ENCODE measurements at places on chromosomes 2 and 18.

DNA sequence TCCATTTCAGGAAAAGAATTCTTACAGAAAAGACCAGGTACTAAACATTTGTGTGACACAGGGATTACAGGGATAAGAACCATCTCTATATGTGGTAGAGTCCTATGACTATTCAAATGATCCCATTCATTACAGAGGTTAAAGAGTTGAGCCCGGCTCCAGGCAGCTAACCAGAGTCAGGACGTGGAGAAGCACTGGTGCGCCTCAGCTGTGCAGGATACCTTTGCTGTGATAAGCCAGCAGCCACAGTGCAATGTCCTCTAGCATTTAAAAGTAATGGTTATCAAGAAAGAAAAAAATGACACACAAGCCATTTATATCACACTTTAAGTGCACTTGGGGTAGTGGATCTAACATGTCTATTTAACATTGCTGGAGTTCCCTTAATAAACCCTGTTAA is 17.3 kb downstream of the BUB1 start:
- no peak overlapping the region for H3K4me3 ChIP-seq
- H3K27me3 ChIP-seq = no peaks in the 10 kb centered on the region
- DNase-seq = no peak
- no peak overlapping the region for H3K27ac ChIP-seq
- H3K36me3 ChIP-seq = peaks cover 3% of the 10 kb centered on the region

DNA sequence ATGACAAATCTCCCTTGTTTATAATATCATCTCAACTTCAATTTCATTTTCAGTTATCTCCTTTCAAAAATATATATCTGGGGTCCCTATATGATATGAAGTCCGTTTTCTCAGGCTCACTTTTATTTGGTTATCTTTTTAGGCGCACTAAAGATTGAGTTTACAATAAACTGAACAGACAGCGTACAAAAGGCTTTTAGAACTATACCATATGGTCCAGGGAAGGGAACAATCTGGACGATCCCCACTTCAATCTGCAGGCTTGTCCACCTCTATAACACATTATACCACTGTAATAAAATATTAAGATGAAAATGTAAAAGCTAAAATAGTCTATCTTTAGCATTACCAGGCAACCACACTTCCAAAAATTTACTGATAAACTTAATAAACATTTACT is 289.9 kb downstream of the ZEB2 start:
- no peak for DNase-seq
- H3K27me3 ChIP-seq = no peaks in the 10 kb centered on the region
- no peak overlapping the region for H3K4me3 ChIP-seq
- H3K27ac ChIP-seq = no peak overlapping the region

GRCh38 chr2:10524851-10525572 is 76.9 kb upstream of the ODC1 start:
- no peak overlapping the region for H3K4me3 ChIP-seq
- no peak overlapping the region for H3K27ac ChIP-seq
- no peaks in the 10 kb centered on the region for H3K36me3 ChIP-seq
- peaks cover 12% of the 10 kb centered on the region for H3K27me3 ChIP-seq
- no peaks in the 10 kb centered on the region for H3K4me1 ChIP-seq

- no peaks in the 10 kb centered on the region for H3K36me3 ChIP-seq
- H3K4me3 ChIP-seq = no peak overlapping the region
- H3K27ac ChIP-seq = no peak overlapping the region
- no peaks in the 10 kb centered on the region for H3K4me1 ChIP-seq
Measured at GRCh38 chr18:36456622-36457021, 159.1 kb downstream of the FHOD3 start.

DNA sequence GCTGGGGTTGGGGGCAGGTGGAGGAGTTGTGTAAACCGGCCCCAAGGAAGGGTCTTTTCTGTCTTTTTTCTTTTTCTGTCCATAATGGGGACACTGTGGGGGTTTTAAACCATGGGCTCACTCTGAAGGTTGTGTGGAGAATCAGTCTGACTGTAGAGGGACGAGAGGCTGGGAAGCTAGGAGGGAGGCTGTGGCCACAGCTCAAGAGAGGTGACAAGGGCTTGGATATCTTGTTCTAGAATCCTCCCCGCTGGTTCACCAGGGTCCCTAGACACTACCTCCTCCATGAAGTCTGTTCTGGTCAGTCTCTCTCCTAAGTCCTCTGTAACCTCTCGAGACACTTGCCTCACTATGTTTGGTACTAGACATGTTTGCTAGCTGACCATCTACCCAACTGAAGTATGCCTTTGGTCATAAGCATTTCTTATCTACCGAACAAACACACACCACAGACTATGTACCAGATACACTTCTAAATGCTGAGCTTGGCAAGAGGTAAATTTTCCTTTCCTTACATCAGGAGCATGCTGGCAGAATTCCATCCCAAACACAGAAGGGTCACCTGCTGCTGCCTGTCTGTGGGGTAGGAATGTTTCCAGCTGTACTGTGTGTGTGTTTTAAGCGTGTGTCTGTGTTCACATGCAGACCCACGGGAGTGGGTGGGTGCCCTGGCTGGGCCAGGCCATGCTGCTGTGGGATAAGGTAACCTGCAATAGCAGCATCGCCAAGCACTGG is 69.6 kb upstream of the MGAT4A start:
- H3K27me3 ChIP-seq = no peaks in the 10 kb centered on the region
- H3K36me3 ChIP-seq = no peaks in the 10 kb centered on the region
- no peak for DNase-seq
- peak overlapping the region; percentile 14 for H3K27ac ChIP-seq
- peaks cover 8% of the 10 kb centered on the region for H3K4me1 ChIP-seq
- H3K4me3 ChIP-seq = no peak overlapping the region

- peaks cover 12% of the 10 kb centered on the region for H3K36me3 ChIP-seq
- H3K4me3 ChIP-seq = no peak overlapping the region
- no peak for DNase-seq
Measured at GRCh38 chr2:25480561-25480960, 138.8 kb upstream of the DNMT3A start.

- H3K4me1 ChIP-seq = peaks cover 55% of the 10 kb centered on the region
- H3K27ac ChIP-seq = peak overlapping the region; percentile 98
- peaks cover 46% of the 10 kb centered on the region for H3K36me3 ChIP-seq
- H3K4me3 ChIP-seq = peak overlapping the region; percentile 90
Measured at GRCh38 chr2:231464576-231465540, 574 bp upstream of the NCL start.

GRCh38 chr2:140643761-140644187 is 1487.0 kb downstream of the LRP1B start:
- H3K27me3 ChIP-seq = no peaks in the 10 kb centered on the region
- no peak overlapping the region for H3K27ac ChIP-seq
- H3K36me3 ChIP-seq = peaks cover 3% of the 10 kb centered on the region
- H3K4me3 ChIP-seq = no peak overlapping the region

GRCh38 chr2:203594541-203594940 is 59.4 kb upstream of the RAPH1 start:
- DNase-seq = no peak
- H3K27ac ChIP-seq = no peak overlapping the region
- H3K36me3 ChIP-seq = no peaks in the 10 kb centered on the region
- no peak overlapping the region for H3K4me3 ChIP-seq

DNA sequence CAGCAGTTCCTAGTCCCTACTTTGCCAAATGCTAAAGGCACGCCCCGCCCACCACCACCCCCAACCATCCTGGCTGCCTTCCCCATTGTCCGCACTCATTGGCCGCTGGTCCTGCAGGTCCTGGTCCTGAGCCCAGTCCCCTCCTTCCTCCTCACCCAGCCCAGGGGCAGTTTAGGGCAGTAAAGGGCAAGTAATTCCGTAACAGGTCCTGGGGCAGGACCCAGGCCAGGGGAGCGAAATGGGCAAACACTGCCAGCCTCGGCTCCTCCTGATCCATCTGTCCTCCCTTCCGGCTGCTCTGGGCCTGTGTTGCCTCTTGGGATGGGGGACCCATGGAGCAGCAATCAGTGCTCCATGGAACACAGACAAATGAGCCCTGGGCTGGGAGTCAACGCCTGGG is 6.1 kb downstream of the ADCY3 start:
- H3K27me3 ChIP-seq = no peaks in the 10 kb centered on the region
- peaks cover 4% of the 10 kb centered on the region for H3K36me3 ChIP-seq
- no peak overlapping the region for H3K27ac ChIP-seq
- no peak for DNase-seq

Measured in central memory CD8-positive, alpha-beta T cell (primary cell).